ENCODE measurements at places on chromosomes 7 and 10. TPM values are rescaled to one million over a fixed set of nuclear protein-coding genes. Genes with fewer than 3 reads are reported as not detected.

The GRM3 gene
- not detected for total RNA-seq

The PPP1R9A gene
- total RNA-seq: 2.6 TPM

The NSMCE4A gene
- 56.9 TPM for total RNA-seq

The SPDYE8 gene
- not detected for total RNA-seq

The LIPN gene
- total RNA-seq: not detected

The STEAP4 gene
- total RNA-seq: 0.07 TPM

The OR6B1 gene
- not detected for total RNA-seq

The PON1 gene
- total RNA-seq: 1.0 TPM

The CAMK2G gene
- total RNA-seq: 20.8 TPM

The ITIH2 gene
- total RNA-seq: 0.31 TPM

The UPK3BL1 gene
- 13.7 TPM for total RNA-seq

The SEMA3A gene
- 5.2 TPM for total RNA-seq

All from A549 treated with Mapracorat at 1 μM for 4 hours (cell line).